Left cardiac atrium (tissue), 4 donors: ENCODE measurements at places on chromosomes 11 and 22. TPM values are rescaled to one million over a fixed set of nuclear protein-coding genes. Genes with fewer than 3 reads are reported as not detected.

DNA sequence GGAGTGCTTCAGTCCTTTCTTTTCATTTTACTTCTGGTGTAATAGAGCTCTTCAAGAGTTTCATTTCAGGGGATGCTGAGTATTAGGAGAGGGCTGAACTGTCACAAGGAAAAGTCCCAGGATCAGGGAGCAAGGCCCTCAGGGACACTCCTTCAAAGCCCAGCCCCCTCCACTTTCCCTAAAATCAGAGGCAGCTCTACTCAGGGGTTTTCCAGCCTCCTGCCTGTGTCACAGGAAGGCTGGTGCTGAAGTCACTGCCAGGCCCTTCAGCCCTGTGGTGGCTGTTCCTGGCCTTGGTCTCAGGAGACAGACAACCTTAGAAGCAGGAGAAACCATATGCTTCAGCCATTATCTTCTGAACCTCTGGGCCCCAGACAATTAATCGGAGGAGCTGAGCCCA is 36.4 kb upstream of the KIRREL3 start:
- DNase-seq = no peak

GRCh38 chr11:94196363-94196762 is 67.7 kb downstream of the PANX1 start:
- no peak for DNase-seq

DNA sequence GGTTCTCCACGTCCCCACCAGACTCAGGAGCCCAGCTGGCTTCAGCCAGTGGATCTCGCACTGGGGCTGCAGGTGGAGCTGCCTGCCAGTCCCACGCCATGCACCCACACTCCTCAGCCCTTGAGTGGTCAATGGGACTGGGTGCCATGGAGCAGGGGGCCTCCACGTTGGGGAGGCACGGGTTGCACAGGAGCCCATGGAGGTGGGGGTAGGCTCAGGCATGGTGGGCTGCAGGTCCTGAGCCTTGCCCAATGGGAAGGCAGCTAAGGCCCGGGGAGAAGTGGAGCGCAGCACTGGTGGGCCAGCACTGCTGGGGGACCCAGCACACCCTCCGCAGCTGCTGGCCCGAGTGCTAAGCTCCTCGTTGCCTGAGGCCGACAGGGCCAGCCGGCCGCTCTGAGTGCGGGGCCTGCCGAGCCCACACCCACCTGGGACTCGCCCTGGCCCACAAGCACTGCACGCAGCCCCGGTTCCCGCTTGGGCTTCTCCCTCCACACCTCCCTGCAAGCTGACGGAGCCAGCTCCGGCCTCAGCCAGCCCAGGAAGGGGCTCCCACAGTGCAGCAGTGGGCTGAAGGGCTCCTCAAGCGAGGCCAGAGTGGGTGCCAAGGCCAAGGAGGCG is 258.5 kb upstream of the PDGFD start:
- DNase-seq = no peak

- DNase-seq = peak; percentile 7
Observed at GRCh38 chr22:46357711-46358520, 22.4 kb downstream of the TRMU start.

DNA sequence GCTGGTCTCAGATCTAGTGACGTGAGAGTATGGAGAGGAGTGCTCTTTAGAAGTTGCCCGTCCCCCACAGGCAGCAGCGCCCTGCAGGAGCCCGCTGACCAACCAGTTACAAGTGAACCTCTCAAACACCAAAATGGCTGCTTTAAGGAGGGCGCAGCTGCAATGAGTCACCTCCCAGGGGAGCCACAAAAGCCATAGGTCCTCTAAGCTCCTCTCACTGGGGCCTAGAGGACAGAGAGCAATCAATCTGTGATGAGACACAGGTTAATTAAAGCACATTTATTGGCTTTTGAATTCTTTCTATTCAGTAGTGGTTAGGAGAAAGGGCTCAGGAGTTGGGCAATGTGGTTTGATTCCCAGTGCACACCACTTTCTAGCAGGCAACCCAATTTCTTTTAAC is 15.5 kb upstream of the RAPSN start:
- no peak for DNase-seq

Gene GLB1L2
- total RNA-seq = 0.65 TPM

DNA sequence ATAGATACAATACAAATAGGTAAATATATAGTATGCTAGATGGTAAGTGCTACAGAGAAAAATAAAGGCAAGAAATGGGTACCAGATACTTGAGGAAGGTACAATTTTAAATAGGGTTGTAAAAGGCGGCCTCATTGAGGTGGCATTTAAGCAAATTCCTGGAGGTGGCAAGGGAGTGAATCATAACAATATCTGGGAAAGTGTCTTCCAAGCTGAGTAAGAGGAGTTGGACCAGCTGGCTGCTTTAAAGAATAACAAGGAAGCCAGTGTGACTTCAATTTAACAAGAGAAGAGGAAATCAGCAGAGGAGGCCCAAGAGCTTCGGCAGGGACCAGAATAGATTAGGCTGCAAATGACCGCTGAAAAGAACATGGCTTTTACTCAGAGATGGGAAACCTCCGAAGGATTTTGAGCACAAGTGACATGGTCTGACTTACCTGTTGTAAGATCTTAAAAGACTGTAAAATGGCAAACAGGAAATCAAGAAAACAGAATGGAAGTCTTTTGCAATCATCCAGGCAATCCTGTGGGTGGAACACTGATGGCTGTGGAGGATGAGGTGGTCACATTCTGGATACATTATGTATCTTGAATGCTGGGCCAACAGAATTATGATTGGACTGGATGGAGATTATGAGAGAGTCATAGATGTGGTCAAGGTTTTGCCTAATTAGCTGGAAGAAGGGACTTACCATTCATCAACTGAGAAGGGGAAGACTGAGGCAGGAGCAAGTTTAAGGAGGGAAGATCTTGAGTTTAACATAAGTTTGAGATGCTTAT is 77.2 kb downstream of the RDX start:
- no peak for DNase-seq

Gene P2RX6
- 4.6 TPM for total RNA-seq

GRCh38 chr11:5605849-5606248 is 9.4 kb downstream of the TRIM6 start:
- no peak for DNase-seq

Gene UPB1
- total RNA-seq = 0.68 TPM
